Right lobe of liver (tissue), 6 donors: ENCODE measurements at places on chromosomes 2 and 18. TPM values are rescaled to one million over a fixed set of nuclear protein-coding genes. Genes with fewer than 3 reads are reported as not detected.

GORASP2 gene
- 34.4 TPM for total RNA-seq

ADAM23 gene
- 0.11 TPM for total RNA-seq

DNA sequence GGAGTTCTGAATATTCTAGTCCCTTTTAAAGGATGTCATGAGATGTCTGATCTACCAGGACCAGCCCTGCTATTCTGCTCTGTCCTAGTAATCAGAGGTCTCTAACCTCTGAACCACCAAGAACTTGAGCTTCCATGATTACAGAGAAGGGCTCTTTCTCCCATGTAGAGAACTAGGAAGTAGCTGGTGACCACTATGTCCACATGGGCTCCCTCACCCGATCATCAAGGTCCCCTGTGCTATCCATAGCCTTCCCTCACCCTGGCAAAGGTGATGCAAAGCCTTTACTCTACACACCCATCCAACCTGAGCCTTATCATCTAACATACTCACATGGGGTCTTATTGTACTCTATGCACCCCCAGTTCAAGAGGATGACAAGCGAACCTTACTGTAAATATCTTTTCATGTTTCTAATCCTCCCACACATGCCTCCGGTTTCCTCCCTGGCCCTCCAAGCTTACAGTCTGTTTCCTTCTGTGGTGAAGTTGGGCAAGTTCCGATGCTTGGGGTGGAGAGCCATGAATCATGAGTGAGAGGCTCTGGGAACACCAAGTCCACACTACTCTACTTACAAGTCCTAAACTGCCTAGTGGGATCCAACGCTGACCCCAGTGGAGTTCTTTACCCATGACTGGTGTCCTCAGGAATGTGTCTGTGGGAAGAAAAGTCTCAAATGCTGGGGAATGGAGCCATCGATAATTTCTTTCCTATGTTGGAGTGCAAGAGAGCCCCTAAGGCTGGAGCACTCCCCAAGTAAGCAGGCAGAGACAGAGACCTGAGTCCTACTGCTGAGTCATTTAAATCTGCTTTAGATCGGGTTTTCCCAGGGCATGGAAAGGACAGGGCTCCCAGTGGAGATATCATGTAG, 73.3 kb upstream of the KLF7 start:
- no peak for DNase-seq
- no peaks in the 10 kb centered on the region for H3K27me3 ChIP-seq
- H3K4me1 ChIP-seq, result no peaks in the 10 kb centered on the region
- H3K36me3 ChIP-seq, result no peaks in the 10 kb centered on the region
- no peak overlapping the region for H3K27ac ChIP-seq

DNA sequence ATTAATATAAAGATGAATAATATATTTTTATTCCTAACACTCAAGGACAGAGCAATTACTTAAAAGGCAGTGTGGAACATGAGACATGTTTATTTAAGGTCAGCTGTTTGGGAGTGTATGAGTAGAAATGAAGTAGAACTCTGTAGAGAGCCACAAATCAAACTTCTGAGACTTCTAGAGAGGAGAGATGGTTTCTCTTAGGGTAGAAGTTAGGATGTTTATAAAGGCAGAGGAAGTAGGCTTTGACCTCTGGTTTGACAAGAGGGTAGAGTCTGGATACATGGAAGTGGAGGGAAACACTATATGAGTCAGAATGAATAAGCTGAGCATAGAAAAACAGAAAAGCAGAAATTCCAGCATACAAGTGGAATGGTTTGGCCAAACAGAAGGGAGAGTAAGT, 262.1 kb upstream of the KLHL14 start:
- DNase-seq, result no peak
- no peak overlapping the region for H3K4me3 ChIP-seq
- H3K27ac ChIP-seq, result no peak overlapping the region
- H3K4me1 ChIP-seq, result no peaks in the 10 kb centered on the region
- H3K27me3 ChIP-seq, result no peaks in the 10 kb centered on the region
- no peaks in the 10 kb centered on the region for H3K36me3 ChIP-seq

- no peaks in the 10 kb centered on the region for H3K36me3 ChIP-seq
- H3K4me3 ChIP-seq, result no peak overlapping the region
- DNase-seq, result no peak
- no peaks in the 10 kb centered on the region for H3K27me3 ChIP-seq
- H3K4me1 ChIP-seq, result no peaks in the 10 kb centered on the region
Measured at GRCh38 chr2:117692001-117692763, 122.3 kb upstream of the DDX18 start.

DNA sequence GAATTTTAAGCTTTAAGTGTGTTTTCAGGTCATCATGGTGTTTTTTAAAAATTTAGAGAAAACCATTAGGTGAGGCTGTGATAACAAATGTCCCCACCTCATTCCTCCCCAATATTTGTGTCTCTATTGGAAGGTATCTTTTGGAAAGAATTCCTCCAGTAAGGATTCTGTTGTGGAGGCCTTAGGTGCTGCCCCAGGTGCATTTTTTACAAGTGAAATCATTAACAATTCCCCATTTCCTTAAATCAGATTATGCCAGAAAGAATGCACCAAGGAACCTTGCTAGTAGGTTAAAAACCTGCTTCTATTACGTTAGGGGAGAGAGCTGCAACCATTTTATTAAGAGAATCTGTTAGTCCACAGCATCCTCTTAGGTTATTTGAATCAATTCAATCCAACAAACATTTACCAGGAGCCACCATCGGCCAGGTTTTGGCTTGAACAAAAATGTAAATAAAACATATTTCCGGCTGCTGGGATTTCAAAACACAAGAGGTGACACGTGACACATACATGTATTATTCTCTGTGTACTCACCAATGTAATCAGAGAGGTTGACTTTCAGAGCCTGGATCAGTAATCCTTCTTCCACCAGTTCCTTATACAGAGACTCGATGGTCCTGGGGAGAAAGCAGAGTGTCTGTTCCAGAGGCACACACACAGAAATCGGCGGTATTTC, 112.5 kb upstream of the ASB18 start:
- no peaks in the 10 kb centered on the region for H3K36me3 ChIP-seq
- H3K27me3 ChIP-seq, result no peaks in the 10 kb centered on the region

GRCh38 chr2:167293943-167294775, 405.9 kb downstream of the XIRP2 start:
- H3K4me1 ChIP-seq, result no peaks in the 10 kb centered on the region
- H3K27ac ChIP-seq, result no peak overlapping the region
- DNase-seq, result no peak
- no peak overlapping the region for H3K4me3 ChIP-seq
- H3K36me3 ChIP-seq, result no peaks in the 10 kb centered on the region
- H3K27me3 ChIP-seq, result no peaks in the 10 kb centered on the region

GRCh38 chr2:224041554-224041953, 2.5 kb upstream of the SERPINE2 start:
- H3K27me3 ChIP-seq, result no peaks in the 10 kb centered on the region
- no peak for DNase-seq
- H3K4me1 ChIP-seq, result peaks cover 2% of the 10 kb centered on the region
- H3K27ac ChIP-seq, result no peak overlapping the region
- no peak overlapping the region for H3K4me3 ChIP-seq
- no peaks in the 10 kb centered on the region for H3K36me3 ChIP-seq

- DNase-seq, result no peak
- no peaks in the 10 kb centered on the region for H3K36me3 ChIP-seq
- no peak overlapping the region for H3K4me3 ChIP-seq
- no peaks in the 10 kb centered on the region for H3K27me3 ChIP-seq
- no peaks in the 10 kb centered on the region for H3K4me1 ChIP-seq
Measured at GRCh38 chr2:160251569-160251968, 51.5 kb upstream of the ITGB6 start.
